ENCODE measurements at places on chromosomes 3 and 15. TPM values are rescaled to one million over a fixed set of nuclear protein-coding genes. Genes with fewer than 3 reads are reported as not detected.

DNA sequence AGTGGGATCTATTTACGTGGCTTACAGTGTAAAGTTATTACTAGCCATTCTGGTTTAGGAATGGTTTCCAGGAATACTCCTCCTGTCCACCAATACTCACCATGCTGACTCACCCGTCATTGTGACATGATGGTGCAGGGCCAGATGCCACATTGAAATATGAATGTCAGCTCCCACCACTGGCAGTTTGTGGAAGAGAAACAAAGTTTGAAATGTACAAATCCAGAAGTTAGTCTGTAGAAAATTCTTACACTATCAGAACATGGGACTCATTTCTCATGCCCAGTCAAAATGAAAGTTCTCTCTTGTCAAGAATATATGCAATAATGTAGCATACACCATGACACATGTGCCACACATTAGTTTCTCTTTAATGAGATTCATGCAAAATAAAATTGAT lies 14.4 kb upstream of the TSPAN3 start:
- no peak for DNase-seq

HIGD2B gene
- polyA plus RNA-seq: not detected

GRCh38 chr3:98328933-98329332 lies 24.7 kb upstream of the OR5K4 start:
- DNase-seq: no peak

GOLGA6L4 gene
- 11.9 TPM for polyA plus RNA-seq

GRCh38 chr3:44966795-44967278 lies 9.1 kb downstream of the ZDHHC3 start:
- DNase-seq: no peak

DNA sequence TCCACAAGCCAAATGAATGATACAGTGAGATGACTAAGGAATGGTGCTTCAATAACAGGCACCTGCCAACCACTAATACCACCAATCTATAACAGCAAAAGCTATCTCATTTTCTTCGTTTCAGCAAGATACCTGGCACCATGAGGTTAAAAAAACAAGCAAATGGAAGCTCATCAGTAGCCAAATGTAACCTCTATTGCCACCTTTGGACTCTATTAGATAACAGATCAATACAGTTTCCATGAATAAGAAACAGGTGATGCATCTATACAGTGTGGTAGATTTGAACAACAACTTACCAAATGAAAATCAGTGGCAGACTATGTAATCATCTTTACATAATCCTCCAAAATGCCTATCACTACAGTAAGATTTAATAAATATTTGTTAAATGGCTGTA lies 32.8 kb downstream of the PLOD2 start:
- no peak for DNase-seq
